Fibroblast of skin of left biceps (primary cell): ENCODE measurements at places on chromosomes 16 and 17.

- DNase-seq = no peak
Measured at GRCh38 chr17:307741-308507, 44.7 kb downstream of the RPH3AL start.

GRCh38 chr17:61097781-61098180, 301.9 kb upstream of the TBX2 start:
- DNase-seq = no peak

- DNase-seq = no peak
Measured at GRCh38 chr16:373020-373598, 2.8 kb upstream of the MRPL28 start.

DNA sequence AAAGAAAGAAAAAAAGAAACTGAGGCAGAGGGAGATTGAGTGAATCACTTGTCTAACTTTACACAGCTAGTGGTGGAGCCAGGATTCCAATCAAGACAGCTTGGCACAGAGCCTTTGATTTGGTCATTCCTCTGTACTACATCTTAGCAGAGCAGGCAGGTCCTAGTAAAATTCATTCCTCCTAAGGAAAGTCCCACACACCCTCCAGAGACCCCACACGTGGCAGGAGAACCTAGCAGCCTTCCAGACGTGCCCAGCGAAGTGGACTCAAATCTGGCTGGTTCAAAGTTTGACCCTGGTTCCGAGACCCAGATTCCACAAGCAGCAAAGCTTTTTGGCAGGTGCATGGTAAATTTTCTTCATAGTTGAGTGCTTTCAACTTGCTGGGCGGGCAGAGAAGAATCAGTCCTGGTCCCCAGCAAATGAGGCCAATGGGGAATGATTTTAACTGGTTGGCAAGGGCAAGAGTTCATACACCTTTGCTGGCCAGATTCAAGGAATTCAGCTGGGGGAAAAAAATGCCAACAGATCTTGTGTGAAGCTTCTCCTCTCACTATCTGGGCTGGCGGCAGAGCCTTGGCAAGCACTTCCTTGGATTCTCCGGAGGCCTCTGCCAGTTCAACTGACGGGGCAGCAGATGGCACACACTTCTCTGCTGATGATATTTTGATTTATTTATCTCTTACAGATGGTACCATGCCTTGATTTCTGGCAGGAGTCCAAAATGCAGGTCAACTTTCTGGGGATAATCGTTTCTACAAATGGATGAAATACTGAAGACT, 82.4 kb downstream of the GSG1L start:
- DNase-seq = no peak

DNA sequence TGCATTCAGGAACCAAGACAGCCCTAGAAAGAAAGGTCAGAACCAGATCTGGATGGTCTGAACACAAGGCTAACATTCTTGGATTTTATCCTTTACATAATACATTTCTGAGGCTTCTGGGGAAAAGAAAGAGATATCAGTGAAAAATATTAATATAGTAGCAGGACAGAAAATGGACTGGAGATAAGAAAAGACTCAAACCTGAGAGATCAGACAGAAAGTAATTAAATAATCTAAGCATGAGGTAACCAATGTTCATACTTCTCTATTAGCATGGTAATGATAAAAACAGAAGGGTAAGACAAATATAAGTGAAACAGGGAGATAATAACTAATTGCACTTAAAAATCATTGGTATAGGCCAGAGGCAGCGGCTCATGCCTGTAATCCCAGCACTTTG, 5.5 kb downstream of the TRIM37 start:
- DNase-seq = no peak

DNA sequence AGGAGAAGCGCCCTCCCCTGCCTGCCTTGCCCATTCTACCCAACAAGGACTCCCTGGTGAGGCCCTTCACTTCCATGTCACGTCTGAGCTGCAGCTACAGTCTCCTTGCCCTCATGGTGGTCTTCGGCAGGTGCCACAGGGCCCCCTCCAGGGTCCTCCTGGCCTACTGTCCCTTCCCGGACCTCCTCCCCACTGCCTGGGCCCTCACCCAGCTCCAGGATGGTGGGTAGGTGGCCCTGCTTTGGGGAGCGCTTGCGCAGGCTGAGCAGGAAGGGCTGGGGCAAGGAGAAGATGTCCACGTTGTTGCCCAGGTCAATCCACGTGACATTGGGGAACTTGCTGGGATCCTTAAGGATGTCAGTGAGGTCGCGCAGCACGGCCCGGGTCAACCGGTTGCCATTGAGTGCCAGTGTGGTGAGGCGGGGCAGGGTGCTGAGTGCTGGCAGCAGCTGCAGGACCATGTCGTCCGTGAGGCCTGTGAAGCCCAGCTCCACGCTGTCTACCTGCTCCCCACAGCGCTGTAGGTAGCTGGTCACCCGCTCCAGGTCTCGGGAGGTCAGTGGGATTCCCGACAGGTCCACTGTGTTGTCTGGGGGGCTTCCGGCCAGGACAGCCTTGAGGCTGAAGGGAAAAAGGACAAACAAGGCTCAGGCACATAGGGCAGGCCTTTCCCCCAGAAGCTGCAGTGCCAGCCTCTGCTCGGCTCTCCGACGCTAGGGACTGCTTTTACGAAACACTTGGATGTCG, 28.3 kb downstream of the TRPV2 start:
- no peak for DNase-seq

DNA sequence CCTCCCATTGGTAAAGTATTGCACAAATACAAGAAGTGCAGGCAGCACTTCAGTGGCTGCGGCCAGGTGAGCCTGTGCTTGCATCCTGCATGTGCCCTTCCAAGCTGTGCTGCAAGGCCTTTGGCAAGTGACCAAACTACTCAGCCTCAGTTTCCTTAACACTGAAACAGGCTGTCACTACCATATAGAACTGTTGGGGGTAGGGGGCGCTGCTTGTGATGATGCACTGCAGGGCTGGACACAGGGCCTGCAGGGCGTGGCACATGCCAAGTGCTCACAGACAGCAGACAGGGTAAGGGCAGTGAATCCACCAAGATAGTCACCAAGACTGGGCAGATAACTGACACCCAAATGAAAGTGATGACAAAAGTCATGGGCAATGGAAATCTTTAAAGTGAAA, 65.6 kb upstream of the SREBF1 start:
- DNase-seq = no peak

DNA sequence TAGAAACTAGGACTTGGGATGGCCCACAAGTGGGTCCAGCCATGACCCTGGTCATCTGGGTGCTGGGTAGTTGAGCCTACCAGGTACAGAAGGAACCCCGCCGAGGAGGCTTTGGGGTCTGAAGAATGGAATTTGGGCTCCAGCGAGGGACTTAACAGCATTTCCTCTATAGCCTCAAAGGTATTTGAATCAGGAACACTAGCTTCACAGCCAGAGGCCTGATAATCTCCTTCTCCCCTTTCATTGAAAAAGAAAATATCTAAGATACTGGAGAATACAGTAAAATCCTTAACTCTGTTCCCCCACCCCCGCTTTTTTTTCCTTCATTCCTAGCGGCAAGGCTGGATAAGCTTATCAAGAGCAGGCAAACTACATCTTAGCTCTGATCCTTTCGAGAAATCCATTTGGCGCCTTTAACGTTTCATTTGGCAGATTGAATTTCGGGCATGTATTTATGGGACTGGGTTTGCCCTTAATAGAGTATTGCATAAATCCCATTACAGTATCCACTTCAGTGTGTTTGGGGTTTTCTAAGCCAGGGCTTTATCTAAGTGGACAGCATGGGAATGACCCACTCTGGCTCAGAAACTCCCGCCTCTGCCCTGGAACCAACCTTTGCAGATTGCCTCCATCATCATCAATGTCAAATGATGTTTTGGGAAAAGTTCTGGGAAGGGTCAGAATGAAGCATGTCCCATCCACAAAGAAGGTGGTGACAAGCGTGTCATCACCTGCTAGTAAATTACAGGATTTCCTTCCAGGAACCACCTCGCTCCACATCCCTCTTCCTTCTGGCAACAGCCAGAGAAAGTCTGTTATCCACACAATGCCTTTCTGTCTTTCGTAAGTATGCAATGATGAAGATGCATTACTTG, 36.9 kb downstream of the XYLT1 start:
- no peak for DNase-seq

DNA sequence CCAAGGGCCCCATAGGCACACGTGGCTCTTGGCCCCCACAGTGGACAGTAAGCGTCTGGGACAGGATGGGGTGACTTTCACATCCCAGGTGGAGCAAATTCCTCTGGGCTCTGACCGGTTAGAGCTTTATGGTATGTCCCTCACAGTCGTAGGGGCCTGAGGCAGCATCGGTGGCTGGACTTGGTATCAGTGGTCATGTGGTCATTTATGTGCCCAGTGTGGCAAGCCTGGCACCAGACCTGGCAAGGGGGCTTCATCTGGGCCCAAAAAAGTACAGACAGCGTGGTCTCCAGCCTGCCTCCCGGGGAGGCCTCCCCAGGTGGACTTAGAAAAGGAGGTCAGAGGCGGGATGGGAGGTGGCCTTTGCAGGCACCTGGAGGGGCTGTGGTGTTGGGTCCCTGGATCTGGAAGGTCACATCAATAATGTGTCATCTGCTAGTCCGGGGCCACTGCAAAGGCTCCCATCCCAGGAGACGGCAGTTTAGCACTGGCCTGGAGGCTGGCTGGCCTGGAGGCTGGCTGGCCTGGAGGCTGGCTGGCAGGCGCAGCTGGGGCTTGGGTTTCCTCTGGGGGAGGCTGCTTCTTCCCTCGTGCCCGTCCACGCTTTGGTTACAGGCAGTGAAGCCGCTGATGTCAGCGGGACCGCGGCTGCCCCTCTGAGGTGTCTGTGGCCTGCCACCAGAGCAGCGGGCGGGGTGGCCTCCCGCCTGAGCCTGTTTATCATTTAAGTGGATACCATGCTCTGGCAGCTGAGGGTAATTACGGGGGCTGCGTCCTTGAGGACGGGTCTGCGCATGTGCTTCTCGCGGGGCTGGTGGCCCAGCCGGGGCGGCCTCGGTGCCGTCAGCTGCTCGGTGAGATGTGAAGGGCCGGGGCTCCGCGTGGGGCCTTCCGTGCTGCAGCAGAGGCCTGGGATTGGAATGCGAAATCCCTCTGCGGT, 20.7 kb upstream of the CBX4 start:
- no peak for DNase-seq

- DNase-seq = no peak
Measured at GRCh38 chr17:41976142-41976768, 9.7 kb downstream of the CNP start.

GRCh38 chr17:81309140-81309858, 14.2 kb upstream of the SLC38A10 start:
- DNase-seq = no peak

GRCh38 chr16:4879049-4879448, 31.8 kb downstream of the UBN1 start:
- no peak for DNase-seq

DNA sequence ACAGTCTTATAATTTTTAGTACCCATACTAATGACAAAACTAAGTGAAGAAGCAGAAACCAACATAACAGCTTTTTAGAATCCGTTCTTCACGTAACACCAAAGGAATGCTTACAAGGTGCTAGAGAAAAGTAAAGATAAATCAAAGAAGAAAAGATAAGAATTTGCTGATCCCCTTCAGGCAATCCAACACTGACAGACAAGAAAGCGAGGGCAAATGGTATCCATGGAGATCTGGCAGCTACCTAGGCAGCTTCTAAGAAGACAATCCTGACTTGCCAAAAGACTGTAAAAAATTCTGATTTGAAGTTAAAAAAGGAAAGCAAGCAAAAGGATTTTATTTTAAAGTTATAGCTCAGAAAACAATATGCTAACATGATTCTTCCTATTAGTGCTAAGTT, 14.6 kb downstream of the BBS2 start:
- DNase-seq = no peak

- DNase-seq = peak; percentile 82
Measured at GRCh38 chr17:7750321-7750821, 32.8 kb downstream of the DNAH2 start.

DNA sequence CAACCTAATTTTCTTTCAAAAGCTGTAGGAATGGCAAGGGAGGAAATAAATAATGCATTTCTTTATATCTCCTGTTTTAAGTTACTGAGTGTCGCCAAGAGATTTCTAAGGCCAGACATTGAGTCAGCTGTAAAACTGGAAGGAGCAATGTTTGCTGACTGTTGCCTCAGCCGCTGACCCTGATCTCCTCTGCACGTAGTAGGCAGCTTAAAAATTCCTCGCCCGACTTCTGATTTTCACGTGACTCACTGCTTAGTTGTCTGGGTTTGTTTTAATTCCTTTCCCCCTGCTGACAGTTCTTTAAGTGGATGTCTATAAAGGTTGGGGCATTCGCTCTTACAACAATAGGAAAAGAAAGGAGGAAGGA, 100.6 kb downstream of the WWOX start:
- DNase-seq = no peak

- DNase-seq = no peak
Measured at GRCh38 chr16:69851491-69852240, 89.5 kb downstream of the WWP2 start.

DNA sequence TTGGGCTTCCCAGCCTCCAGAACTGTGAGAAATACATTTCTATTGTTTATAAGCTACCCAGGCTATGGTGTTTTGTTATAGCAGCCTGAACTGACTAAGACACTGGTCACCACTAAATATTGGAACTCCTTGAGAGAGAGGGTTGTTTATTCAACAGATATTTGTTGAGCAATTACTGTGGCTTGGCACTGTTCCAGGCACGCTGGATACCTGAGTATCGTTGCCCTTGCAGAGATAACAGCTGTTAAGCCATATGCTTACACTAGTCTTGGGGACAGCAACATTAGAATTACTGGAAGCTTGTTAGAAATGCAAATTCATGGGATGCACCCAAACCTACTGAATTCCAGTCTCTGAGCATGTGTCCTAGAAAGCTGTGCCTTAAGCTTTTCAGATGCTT, 230.7 kb downstream of the HS3ST4 start:
- no peak for DNase-seq

DNA sequence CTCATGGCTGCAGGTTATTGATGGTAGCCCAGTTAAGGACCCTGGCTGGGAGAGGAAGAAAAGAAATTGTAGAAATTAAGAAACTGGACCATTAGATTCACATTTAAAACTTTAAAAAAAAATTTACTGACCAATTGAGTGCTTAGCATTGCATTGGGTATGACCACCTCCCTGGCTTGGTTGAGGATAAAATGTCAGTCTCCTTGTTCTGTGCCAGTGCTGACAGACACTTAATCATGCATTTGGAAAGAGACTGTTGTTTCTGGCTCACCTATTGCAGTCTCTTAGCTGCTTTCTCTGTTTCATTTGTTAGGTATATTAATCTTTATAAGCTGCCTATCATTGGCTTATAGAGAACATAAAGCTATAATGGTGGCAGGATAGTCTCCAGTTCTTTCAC, 1.7 kb downstream of the MYH1 start:
- DNase-seq = no peak

DNA sequence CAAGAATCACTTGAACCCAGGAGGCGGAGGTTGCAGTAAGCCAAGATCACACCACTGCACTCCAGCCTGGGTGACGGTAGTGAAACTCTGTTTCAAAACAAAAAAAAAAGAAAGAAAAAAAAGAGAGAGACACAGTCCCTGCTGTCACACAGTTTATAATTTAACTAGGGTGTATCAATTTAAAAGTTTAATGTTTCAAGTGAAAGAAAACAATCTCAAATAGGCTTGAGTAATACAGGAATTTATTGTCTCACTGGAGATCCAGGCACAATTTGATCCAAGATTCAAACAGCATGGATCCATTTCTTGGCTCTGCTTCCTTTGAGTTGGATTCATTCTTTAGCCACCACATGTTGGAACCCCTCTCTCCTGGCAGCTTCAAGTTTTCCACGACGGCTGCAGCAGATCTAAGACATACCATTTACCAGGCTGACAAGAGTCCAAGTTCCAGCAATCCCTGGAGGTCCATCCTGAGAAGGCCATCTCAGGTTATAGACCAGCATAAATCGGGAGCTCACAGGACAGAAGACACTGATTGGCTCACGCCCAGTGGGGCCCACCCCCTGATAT, 97.5 kb downstream of the YPEL2 start:
- no peak for DNase-seq
